ENCODE measurements at places on chromosomes 6 and 20.
A peak's percentile ranks its signal among the peaks of the same experiment; 100 is the strongest.

DNA sequence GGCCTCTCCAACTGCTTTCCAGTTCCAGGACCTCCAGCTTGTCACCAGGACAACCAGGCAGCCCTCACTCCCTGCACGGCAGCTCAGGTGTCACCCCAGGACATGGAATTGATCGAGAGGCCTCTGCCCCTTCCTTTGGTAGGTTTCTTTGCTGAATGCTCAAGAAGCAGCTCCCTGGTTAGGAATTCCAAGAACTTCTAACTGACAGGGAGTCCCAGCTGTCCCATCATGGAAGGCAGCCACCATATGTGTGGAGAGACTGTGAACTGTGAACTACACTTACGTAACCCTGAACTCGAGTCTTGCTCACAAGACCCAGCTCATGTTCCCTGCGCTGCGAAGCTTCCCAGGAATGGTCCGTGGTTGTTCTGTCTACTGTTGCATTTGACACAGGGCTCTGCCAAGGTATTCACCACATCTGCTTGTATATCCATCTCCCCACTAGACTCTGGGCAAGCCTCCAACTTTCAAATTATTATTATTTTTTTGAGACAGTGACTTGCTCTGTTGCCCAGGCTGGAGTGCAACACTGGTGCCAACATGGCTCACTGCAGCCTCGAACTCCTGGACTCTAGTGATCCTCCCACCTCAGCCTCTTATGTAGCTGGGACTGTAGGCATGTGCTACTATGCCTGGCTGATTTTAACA is 35.7 kb downstream of the MGME1 start:
- DNase-seq: no peak

DNA sequence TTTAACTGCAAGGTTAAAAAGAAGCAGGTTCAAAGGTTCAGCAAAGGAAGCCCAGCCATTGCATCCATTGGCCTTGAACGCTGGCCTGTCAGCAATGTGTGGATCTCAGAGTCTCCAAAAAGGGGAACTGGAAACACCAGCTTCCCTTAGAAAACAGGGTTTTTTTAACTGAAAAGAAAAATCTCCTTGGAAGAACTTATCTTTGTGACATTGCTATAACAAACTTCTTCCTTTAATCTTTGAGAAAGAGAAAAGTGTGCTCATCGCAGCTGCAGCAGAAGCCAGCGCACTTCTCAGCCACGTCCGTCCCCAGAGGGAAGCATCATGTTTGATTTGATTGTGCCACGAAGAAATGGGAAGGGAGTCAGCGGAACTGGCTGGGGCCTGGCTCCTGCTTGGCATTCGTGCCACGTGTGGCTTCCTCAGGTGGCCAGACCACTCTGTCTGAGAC is 215.0 kb downstream of the SYNDIG1 start:
- DNase-seq: no peak

DNA sequence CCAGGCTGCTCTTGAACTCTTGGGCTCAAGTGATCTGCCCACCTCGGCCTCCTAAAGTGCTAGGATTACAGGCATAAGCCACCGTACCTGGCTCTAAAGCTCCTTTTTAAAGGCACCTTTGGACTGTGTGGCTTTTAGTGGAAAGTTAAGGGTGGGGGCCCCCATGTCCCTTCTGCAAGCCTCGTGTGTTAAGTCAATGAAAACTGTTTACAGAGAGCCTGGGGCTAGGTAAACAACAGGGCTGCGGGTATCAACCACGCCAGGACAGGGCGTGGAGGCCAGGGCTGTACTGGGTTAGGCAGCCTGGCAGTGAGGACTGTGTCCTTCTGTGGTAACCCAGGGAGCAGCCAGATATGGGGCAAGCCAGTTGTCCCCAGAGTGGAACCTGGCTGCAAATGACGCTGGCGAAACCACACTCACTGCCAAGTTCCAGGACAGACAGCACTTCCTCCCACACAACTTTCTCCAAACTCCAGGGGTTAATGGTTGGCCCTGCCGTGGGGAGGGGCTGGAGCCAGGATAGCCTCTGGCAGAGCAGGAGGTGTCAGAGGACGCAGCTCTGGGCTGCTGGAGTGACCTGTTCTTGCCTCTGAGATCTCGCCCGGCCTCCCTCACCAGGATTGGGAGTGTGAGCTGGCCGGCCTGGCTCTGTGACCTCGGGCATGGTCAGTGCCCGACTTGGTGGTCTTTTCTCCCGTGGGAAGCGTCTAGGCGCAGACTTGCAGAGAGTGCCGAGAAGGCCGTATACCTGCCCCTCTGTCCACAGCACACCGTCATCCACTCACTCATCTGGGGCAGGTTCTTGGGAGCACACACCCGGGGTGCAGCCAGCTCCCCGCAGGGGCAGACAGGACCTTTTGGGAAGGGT is 3.2 kb downstream of the SLC17A9 start:
- no peak for DNase-seq

- DNase-seq: no peak
These were observed 77.8 kb downstream of the CD164 start for GRCh38 chr6:109304284-109305015.

DNA sequence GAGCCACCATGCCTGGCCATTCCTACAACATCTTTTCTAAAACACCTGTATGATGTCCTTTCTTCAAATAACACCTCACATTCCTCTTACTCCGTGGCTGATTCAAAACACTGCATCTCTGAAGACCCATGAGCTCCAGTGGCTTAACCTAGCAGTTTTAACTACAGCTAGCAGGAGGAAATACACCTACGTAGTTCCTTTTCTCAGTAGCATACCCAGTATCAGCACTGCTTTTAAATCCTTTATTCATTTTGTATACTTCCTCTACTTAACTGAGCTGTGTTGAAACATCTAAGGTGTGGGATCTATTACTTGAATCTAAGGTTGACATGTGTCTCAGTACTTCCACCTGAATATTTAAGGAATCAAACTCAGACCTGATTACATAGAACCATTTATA is 113.6 kb upstream of the CCDC28A start:
- no peak for DNase-seq

- DNase-seq: no peak
These were observed 87.6 kb downstream of the MYLK4 start for GRCh38 chr6:2663123-2663522.

GRCh38 chr6:33744895-33745546 is 1.7 kb downstream of the IP6K3 start:
- DNase-seq: no peak

- no peak for DNase-seq
These were observed 25.8 kb downstream of the CBFA2T2 start for GRCh38 chr20:33515569-33516216.

- peak; percentile 21 for DNase-seq
These were observed 51.7 kb downstream of the CHMP4B start for GRCh38 chr20:33862709-33863403.

GRCh38 chr6:1802491-1803395 is 193.0 kb downstream of the FOXC1 start:
- DNase-seq: no peak

DNA sequence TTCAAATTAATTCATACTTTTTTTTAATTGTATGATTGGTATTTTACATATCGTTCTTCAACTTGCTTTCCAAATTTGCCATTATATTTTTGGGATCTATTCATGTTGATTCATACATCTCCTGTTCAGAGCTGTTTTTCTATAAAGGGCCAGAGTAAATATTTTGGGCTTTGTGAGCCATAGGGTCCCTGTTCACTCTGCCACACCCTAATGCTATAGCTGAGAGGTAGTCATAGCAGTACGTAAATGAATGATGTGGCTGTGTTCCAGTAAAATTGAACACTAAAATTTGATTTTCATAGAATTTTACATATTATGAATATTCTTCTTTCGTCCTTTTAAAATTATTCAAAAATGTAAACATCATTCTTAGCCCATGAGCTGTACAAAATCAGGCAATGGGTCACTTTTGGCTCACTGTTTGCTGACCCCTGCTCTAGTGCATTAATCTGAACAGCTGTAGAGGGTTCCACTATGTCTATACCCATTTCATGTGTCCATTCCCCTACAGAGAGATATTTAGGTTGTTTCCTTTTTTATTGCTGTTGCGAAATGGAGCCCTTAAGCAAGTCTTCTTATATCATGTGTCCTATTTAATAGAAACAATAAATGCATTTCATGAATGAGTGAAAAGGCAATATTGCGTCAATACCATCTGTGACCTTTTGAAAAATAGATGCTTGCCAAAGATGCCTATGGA is 136.4 kb upstream of the SALL4 start:
- no peak for DNase-seq

DNA sequence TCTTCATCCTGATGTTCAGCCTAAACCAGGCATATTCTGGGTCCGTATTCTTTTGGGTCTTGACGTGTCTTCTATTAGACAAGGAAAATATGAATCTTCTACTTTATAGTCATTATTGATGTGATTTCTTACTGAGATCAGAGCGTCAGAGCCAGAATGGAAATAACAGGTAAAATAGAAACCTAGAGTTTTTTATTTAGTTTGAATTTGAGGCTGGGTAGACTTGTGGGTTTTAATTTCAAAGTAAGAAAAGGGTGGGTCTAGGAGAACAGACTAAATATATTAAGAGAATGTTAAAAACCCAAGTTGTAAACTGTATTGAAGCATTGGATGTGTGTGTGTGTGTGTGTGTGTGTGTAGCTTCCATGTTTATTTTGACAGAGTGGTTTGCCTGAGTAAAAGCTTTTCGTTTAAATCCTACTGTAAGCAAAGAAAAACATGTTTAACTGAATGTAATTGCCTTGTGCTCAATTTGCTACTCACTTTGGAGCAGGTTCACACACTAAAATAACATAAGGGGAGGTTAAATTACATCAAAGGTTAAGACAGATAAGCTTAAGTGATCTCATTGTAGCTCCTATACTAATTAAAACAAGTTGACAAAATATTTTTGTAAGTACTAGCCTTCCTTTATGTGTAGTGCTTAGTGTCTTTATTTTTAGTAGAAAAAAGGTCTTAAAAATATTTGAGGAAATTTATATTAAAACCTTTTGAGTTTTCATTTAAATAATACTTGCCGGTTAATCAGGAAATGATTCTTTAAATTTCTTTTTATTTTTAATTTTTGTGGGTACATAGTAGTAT is 17.4 kb downstream of the HECA start:
- DNase-seq: no peak

DNA sequence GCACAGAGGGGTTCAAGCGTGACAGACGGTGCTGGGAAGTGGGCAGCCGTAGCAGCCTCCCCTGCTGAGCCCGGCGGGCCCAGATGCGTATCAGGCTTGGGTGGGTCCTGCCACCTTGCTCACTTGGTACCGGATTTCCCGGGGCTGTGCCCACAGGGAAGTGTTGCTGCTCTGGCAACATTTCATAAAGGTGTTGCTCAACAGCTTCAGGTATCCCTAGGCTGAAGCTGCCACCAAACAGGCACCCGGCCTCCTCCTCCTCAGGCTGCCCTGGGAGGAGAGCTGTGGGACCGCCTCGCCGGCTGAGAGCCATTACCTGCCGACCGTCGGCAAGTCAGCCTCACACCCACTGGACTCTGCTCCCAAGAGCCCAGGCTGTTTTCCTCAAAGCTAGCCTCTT is 11.5 kb downstream of the PSMG4 start:
- DNase-seq: no peak

DNA sequence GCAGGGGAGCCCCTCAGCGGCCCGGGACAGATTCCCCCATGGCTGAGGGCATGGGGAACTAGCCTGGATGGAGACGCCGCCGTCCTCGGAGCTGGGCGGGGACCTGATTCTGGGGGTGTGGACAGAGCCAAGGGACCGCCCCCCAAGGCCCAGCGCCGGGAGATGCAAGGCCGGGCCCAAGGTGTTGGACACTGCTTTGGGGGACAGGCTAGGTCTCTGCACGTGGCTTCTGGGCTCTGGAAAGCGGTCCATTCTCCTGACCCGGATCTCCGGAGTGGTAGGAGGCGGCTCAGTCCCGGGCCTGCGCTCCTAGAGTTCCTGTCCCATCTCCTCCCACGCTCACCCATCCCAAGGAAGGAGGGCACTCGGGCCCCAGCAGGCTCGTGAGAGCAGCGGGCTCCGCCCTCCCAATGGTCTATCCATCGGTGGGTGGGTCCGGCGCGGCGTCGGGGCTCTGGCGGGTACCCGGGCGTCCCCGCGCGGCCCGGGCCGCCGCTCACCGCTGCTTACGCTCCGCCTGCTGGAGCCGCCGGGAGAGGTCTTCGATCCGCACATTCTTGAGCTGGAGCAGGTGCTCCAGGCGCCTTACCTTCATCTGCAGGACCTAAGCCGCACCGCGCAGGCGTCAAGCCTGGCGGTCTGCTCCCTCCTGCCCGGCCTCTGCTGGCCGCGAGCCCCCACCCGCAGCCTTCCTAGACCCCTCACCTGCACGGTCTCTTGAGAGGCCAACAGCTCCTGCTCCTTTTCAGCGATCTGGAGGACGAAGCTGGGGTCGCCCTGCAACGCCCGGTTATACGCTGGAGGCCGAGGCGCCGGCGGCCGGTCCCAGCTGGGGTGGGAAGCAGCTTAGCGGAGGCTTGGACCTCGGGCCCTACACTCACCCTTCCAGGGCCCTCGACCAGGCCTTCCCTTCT is 3.3 kb downstream of the SPEF1 start:
- DNase-seq: no peak

GRCh38 chr20:39736434-39737327 is 774.5 kb downstream of the DHX35 start:
- no peak for DNase-seq

GRCh38 chr6:154298297-154298696 is 58.3 kb downstream of the IPCEF1 start:
- DNase-seq: no peak

Measured in stimulated activated CD4-positive, alpha-beta T cell treated with anti-CD3 and anti-CD28 coated beads, TNF-alpha, amount 100 ng/mL, for 4 hours (primary cell).